ENCODE measurements at places on chromosomes 6 and 20.

DNA sequence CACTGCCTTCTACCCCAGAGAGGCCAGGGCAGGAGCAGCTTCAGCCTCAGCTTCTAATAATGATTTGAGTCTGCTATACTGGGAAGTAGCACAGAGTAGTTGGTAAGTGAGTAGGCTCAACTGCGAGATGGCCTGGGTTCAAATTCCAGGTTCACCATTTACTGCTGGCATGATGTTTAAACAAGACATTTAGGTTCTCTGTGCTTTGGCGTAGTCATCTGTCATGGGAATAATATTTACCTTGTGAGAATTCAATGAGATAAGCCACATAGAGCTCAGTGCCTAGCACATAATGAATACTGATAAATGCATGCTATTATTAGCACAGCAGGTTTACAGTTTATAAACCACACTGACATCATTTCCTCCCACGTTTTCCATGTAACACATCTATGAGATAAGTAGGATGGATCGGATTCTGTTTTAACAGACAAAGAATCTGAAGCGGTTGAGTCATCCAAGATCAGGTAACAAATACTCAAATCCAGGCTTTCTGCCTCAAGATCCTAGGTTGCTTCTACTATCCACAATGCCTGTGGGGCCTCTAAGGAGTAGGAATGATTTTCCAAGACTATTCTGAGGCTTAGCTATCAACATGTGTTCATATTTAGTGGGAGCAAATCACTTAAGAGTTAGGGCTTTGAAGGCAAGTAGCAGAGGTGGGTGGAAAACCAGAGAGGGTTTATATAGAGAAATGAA is 72.9 kb upstream of the DTNBP1 start:
- DNase-seq: no peak

DNA sequence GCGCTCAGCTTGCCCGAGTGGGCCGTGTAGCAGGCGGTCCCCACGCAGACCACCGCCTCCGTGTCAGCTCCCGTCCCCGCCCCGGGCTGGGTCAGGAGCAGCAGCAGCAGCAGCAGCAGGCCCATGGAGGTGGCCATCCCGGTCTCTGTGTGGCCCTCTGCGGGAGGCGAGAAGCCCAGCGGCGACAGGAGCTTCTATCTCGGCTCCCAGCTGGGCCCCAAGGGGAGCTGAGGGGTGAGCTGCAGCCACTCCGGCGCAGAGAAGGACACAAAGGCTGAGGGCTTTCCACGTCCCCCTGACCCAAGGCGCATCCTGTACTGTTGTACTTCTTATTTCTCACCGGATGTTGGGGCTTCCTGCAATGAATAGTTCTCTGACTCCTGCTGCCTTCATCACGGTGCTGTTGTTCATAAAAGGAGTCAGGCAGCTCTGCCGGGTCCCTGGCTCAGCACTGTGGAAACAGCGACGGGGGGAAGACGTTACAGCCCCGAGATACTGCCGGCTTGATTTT is at the start of gene CD93:
TSS of gene CD93 (minus strand) at position 269 of the 511 bp plus-strand sequence. CDS start at position 137, 132 bp downstream.
- DNase-seq: no peak

DNA sequence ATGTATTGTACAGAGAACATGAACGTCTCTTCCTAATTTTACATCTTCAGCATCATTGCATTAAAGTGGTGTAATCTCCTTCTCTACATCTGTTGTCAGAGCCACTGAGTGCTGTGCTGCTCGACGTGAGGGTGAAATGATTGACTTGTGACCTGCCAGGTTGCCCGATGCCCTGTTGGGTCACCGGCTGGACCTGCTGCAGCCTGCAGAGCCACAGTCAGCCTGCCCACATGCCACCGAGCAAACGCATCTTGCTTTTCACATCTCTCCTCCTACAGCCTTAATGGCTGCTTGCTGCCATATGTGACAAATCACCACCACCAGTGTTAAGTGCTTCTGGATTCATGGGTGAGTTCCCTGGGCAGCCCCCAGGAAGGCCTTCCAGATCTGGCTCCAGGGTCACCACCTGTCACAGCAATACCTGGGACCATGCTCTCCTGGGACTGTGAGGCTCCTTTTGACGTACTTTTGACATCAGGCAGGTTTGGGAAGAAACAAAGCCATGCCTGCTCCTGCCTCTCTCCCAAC is 80.3 kb downstream of the ASXL1 start:
- no peak for DNase-seq

- DNase-seq: no peak
These were observed 9.8 kb upstream of the BPI start for GRCh38 chr20:38294076-38294591.

- no peak for DNase-seq
These were observed 100.2 kb upstream of the KCNG1 start for GRCh38 chr20:51122931-51123658.

GRCh38 chr6:21648475-21649050 is 55.0 kb downstream of the SOX4 start:
- DNase-seq: no peak

DNA sequence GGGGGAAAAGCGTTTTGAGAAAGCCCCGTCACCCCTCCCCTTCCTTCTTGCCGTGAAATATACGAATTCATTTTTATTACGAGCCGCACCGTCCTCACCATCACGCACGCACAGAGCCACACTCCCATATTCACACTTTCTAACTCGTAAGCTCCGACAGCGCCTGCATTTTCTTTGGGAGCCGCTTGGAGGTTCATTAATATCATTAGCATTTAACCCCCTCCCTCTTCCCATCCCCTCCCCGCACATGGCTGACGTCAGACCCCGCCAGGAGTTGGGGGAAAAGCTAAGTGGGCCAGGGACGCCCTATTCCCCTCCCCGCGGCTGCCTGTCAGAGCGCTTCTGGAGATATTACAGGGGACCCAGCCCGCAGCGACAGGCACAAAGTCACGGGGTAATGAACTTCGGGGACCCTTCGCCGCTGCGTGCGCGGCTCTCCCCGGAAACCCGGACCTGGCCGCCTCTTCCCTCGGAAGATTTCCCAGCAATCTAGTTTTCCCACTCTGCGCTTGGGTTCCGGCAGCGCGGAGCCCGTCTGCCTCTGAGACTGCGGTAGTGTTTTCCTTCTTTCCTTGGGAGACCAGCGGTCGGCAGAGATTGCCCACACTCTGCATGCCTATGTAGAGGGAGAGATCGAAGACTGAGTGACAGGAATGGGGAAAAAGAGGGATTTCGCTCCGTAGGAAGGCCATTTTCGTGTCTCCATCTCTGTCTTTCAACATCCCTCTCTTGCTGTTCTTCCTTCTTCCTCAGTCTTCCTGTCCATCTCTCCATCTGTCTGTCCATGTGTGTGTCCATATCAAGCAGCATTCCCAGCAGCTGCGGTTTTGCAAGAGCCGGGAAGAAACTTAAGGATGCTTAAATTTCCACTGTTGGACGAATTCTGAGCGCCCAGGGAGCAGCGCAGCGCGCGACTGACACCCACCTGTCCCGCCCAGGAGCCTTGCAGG is at the start of gene NR2E1:
TSS of gene NR2E1 (plus strand) at position 309 of the 950 bp plus-strand sequence. CDS start 744 bp downstream, outside the sequence.
- no peak for DNase-seq

All from amniotic stem cell (primary cell).